Uterus (tissue), 4 donors: ENCODE measurements at places on chromosomes 2 and 18. TPM values are rescaled to one million over a fixed set of nuclear protein-coding genes. Genes with fewer than 3 reads are reported as not detected.

DNA sequence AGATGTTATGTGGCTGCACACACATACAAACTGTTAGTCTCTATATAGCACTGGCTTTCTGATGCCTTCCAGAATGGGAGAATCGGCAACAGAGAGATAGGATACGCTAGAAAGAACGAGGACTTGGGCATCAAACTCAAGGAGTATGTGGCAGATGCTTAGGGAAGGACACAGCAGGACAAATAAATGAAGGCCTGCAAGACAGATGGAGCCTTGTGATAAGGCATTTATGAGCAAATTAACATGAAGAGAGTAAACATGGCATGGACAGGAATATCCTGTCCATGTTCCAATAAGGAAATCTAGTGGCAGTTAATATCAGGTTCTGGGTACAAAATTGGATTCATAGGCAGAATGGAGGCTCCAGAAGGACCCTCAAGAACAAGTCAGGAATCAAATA lies 136.9 kb downstream of the SLC4A10 start:
- no peak for DNase-seq

DNA sequence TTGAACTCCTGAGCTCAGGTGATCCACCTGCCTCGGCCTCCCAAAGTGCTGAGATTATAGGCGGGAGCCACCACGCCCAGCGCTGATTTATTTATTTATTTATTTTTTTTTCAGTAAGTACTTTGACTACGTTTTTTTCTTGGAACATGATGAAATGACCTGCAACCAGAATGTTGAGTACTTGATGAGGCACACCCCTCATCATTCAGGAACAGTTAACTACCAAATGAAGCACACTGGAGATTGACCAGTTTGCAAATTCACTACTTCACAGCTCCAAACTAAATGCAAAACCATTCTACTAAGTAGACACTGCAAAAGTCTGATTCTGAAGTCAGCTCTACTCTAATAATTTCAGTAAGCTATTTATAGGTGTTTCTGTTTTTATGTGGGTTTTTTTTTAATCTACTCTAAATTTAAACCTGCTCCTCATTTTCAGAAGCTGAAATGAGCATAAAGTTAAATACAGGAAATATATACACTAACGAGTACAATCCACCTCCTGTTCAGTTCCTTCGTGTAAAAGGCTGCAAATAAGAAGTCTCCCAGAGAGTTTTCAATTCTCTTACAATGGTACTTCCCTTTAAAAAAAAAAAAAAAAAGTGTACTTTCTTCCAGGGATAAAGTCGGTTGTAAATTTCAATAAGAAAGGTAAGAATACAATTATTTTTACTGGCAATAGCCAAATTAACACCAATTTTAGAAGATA lies 1.4 kb downstream of the GFPT1 start:
- DNase-seq = no peak

DNA sequence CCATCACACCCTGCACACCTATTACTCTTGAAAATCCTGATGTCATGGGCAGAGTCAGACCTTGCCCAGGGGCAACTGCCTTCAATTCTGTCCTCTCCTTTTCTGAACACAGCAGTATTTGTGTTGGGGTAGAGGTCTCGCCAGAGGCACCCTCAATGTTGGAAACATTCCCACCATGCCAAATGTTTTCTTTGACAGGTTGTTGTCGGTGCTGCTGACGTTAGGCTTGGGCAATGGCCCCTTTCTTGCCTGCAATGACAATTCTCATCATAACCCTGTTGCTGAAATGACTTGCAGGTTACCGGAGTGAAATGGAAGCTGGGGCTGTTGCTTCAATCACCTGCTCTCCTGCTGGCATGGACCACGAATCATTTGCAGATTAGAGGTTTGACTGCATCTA lies 17.9 kb downstream of the GKN1 start:
- DNase-seq = no peak

GRCh38 chr2:202705446-202706020 lies 70.8 kb downstream of the FAM117B start:
- DNase-seq = no peak

- no peak for DNase-seq
Observed at GRCh38 chr18:63098018-63098981, 221.3 kb downstream of the BCL2 start.

GRCh38 chr18:74436158-74436769 lies 20.8 kb downstream of the DIPK1C start:
- no peak for DNase-seq

DNA sequence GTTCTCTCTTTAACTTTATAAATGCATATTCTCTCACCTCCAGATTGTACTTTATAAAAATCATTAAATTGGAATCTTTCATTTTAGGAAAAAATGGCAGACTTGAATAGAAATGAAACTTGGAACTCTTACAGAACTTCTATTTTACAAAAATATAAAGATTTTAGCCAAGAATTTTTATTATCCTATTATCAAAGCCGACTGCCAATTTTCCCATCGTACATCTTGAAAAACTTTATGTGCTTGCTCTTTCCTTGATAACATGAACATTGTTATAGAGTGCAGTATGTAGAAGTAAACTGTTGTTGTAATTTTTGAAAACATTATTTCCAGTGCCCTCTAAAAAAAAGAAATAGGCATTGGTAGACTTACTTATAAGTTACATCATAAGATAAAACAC lies 475.7 kb upstream of the REG3G start:
- DNase-seq = no peak

DNA sequence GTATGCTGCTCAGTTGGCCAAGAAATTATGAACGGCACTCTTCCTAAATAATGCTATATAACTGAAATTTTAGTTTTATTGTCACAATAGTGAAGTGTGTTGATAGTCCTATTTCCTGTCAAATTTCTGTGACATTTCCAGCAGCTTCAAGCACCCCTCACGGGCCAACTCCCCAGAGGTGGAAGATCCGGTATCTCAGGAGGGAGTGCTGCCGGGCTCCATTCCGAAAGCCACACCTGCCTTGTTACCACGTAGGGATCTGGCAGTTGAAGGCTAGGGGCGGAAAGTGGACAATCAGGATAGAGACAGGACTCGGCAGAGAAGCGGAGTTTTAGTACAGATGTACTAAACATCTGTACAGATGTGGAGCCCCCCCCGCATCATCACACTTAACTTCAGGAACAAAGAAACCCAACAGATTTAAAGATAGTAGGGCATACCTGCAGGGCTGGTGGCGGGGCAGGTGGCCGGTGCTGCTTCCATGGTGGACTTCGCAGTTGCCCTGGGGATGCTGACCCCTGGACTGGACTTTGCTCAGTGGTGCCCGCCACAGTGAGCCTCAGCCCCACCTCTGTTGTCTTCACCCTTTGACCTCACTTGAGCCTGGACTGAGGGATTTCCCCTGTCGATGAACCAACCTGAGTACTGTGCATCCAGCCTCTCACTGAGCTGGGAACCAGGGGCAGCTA lies 22.3 kb downstream of the ASAP2 start:
- no peak for DNase-seq

DNA sequence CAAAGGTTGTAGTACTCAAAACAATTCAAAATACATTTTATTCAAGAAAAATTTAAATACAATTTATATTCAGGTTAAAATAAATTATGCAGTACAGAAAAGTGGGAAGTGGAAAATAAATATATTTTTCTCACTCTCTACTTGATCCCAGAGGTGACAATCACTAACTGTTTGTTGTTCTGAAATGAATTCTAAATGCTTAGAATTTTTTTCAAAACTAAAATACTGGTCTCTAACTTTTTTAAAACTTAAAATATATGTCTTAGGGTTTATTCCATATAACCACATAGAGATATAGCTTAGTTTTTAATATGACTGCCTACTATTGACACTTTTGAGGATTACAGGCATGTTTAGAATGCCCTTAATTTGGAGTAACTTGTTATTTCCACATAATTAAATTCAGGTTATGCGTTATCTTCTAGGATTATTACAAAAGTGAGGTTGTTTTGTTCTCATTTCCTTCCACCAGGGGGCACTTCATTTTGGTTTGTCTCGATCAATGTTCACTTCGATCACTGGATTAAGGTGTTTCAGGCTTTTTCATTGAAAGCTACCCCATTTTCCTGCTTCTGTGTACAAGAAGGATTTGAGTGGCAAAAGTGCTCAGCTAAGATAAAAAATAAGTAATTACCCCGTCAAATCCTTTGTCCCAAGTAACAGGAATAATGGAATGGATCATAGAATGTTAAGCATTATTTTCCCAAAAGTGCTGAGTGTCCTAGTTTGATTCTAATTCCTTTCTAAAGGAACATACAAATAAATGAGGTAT lies 27.1 kb upstream of the TFPI start:
- no peak for DNase-seq

DNA sequence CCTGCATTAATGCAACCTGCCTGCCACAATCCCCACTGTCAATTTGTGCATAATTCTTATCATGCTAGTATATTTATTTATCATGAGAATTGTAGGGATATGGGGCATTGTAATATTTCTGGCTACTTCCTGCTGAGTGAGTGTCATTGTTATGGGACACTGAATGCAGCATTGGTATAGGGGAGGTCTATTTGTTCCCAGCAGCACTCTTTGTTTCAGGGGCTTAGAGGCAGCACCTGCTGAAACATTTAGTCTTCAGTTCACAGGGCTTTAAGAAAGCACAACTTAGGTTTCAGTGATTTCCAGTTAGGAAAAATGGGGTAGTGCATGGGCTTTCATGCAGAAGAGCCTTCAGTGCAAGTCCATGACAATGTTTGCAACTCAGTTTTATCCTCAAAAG lies 23.6 kb downstream of the SULT1C3 start:
- DNase-seq = no peak

DNA sequence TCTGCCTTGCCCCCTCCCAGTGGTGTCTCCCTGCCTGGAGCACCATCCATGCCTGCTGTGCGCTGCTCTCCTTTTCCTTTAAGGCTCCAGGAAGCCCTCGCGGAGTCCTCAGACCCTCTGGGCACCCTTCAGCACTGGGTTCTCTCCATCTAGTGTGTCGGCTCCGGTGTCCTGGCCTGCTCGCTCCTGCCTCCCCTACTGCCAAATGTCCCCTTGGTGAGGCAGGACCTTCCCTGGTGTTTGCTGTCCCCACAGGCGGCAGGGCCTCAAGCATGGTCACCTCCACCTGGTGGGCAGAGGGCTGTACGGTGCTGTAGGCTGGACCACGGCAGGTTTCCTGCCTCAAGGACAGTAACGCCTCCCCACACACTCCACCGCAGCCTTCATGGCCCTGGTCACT lies 90.2 kb downstream of the DGKD start:
- DNase-seq = no peak

- DNase-seq = no peak
Observed at GRCh38 chr2:19536136-19536535, 177.7 kb upstream of the OSR1 start.

DNA sequence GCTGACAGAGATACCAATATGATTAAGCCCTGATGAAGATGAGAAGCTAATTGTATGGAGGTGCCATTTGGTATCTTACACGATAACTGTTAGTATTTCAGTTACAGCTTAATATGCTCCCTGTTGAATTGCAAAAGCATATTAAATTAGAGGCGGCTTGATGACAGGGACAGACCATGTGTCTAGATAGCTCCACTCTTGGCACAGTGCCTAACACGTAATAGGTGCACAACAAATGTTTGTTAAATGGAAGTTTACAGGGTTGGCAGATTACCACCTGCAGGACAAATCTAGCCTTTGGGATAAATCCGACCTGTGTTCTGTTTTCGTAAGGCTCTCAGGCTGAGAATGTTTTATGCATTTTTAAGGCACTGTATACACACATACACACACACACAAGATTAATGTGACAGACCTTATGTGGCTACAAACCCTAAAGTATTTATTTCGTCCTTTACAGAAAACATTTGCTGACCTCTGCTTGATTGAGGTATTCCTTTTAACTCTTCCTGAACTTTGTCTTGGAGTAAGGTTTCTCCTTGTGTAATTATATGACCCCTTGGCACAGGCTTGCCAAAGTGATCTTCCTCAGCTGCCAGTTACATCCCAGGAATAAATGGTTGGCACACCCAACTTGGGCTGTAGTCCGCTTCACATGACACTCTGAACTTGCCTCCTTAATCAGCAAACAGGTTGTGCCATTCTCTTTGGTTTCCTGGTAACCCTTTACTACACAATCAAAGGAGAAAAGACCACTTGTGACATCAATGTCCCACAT lies 348.9 kb downstream of the HRH4 start:
- no peak for DNase-seq

DNA sequence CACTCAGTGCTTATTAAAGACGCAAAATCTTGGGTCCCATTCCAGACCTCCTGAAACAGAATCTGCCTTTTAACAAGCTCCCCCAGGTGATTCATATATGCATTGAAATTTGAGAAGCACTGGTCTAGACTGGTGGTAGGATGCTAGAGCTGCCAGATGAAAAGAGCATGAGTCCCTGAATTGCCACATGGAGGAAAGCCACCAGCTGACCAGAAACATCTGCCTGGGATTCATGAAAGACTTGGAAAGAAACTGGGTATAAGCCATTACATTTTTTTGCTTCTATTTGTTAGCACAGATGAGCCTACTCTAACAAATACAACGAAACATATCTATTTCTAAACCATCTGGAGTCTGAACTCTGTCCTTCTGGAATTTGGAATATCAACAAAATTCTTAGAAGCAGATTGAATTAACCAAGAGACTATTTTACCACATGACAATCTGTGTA lies 228.9 kb downstream of the RBM43 start:
- no peak for DNase-seq

DNA sequence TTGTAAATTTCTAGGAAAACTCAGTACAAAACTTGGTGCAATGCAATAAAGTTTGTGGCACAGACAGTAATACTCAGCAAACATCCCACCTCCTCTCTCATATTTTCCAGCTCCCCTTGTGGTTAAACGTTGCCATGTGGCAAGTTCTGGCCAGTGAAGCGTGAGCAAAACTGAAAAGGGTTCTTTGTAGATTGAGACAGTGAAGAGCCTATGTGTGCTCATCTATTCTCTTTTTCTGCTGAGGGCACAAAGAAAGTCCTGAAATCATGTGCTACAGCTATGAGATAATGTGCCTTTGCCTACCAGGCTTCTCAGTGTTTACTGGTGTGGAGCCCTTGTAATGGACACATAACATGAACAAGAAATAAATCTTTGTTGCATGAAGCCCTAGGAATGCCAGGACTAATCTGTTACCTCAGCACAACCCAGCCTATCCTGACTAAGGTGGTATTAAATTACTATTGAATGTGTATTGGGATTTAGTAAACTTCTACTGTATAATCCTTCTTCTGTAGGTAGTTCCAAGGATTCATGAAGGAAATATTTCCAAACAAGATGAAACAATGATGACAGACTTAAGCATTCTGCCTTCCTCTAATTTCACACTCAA lies 13.0 kb upstream of the TYMS start:
- DNase-seq = no peak

GRCh38 chr2:69514819-69515218 lies 77.6 kb upstream of the NFU1 start:
- no peak for DNase-seq

GRCh38 chr2:65292461-65293011 lies 64.9 kb downstream of the ACTR2 start:
- peak; percentile 56 for DNase-seq

GRCh38 chr2:41377837-41378236 lies 670.0 kb upstream of the PKDCC start:
- DNase-seq = no peak

SLC1A4 gene
- 8.2 TPM for total RNA-seq

GPR39 gene
- total RNA-seq = 53.2 TPM

MERTK gene
- 10.6 TPM for total RNA-seq

HOXD11 gene
- not detected for total RNA-seq

CNGA3 gene
- not detected for total RNA-seq

TFCP2L1 gene
- total RNA-seq = under 0.01 TPM

L3MBTL4 gene
- total RNA-seq = 13.2 TPM

NBEAL1 gene
- total RNA-seq = 23.1 TPM

CEP76 gene
- 13.8 TPM for total RNA-seq
